HS-5 (cell line): ENCODE measurements at places on chromosomes 4 and X.

GRCh38 chr4:14254252-14254651 lies 626.7 kb upstream of the BOD1L1 start:
- DNase-seq, result no peak

- DNase-seq, result no peak
Measured at GRCh38 chr4:98958065-98958464, 29.1 kb upstream of the EIF4E start.

DNA sequence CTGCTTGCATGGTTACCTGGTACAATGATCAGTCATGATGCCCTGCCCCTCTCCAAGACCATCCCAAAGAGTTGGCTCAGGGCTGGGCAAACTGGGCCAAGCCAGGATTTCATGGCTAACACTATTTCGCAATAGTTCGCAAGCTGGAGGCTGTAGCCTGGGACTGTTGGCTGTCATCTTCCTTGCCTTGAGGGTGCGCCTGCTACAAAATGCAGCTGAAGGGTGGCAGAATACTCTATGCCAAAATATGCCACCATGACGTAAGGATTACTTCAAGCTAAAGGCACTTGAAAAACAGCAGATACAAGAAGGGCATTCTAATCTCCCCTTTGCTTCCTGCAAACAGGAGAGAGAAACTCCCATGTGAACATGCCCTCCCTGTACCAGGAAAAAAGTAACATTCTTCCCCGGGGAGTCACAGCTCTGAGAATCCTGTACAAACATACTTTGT lies 21.0 kb downstream of the SAT1 start:
- no peak for DNase-seq

DNA sequence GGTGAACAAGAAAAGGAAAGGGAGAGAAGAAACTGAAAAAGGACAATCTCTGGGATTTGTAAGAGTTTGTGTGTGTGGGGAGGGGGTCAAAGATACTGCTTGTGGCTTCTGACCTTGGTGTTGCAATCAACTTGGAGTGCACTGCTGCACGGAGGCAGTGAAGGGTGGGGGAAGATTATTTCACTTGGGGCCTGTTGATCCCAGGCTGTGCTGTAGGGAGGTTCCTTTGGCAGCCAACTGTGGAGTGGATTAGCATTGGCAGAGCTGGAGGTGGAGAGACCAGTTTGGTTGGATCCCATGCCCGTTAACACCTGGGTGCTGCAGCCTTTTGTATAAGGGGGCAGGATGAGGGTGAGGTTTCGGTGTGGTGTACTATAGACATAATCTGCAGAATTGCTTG lies 38.2 kb downstream of the AFF1 start:
- DNase-seq, result no peak

DNA sequence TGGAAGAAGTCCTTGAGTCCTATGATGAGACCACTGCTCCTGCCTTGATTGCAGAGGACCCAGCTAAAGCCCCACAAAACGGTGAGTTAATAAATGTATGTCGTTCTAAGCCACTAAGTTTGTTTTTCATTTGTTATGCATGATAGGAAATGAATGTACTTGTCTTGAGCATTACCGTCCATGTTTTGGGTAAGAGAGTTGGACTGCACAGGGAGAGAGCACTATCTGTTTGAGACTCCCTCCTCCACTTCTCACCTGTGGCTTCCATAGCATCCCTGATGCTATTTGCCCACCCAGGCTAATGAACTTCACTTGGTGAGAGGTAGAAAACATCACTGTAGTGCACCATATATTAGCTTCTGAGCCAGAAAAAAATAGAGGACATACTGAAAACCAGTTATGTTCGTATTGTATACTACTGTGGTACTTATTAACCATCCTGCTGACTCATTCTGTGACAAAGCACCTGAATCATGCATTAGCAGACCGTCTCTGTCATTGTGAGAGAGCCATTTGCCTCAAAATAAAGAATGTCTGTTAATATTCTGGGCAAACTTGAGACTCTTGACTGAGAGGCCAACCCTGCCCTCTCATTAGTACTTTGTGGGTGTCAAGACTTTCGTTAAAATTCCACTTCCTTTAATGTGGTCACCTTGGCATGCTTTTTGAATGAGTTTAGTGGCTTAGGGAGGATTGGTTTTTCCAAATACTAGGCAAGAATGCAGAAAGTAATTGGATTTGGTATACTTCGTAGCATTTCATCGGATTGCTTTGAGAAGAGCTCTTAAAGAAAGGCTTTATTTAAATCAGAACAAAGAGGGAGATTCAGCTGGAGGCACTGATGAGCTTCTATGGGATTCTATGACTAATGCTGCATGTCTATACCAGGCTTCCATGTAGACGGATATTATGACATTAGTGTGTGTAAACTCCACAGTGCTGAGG lies 99.3 kb upstream of the GRPR start:
- peak; percentile 31 for DNase-seq

GRCh38 chr4:89398146-89398545 lies 90.5 kb upstream of the GPRIN3 start:
- no peak for DNase-seq

GRCh38 chr4:133316909-133317308 lies 167.8 kb downstream of the PCDH10 start:
- no peak for DNase-seq

DNA sequence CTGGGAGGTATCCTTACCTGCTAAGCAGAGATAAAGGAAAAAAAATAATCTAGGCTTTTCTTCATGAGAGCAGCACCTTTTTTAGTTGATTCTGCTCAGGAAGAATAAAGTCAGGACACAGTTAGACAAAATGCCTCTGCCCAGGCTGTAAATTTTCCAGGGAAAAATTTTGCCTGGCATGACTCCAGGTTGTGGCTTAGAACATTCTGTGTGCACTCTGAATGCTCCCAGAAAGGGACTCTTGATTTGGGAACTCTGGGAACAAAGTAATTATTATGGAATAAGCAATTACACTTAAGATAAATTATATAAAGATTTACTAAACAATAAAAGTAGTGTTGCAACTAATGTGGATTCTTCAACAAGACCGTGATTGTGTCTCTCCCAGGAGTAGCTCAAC lies 826.2 kb upstream of the TENM3 start:
- DNase-seq, result no peak

DNA sequence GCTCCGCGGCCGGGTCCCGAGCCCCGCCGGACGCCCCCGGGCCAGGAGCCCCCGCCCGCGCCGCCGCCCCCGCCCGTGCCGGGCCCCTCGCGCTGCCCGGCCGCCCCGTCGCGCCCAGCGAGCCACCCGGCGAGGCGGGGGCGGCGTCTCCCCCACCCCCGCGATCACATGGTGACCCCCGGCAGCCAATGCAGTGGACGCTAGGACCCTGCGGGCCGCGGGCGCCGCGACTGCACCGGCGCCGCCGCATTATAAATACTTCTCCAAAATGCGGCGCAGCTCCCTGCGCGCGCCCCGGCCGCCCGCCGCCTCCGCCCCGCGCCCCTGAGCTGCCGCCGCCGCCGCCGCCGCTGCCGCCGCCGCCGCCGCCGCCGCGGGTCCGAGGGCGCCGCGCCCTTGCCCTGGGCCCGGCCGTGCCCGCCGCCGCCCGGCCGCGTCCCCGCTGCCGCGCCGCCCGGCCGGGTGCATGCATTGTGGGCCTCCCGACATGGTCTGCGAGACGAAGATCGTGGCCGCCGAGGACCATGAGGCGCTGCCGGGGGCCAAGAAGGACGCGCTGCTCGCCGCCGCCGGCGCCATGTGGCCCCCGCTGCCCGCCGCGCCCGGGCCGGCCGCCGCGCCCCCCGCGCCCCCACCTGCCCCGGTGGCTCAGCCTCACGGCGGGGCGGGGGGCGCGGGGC lies at the start of gene NAT8L:
TSS of gene NAT8L (plus strand) at position 282 of the 680 bp plus-strand sequence. CDS start at position 467, 185 bp downstream.
- no peak for DNase-seq

GRCh38 chr4:173357939-173358338 lies 12.8 kb upstream of the SAP30 start:
- DNase-seq, result no peak

DNA sequence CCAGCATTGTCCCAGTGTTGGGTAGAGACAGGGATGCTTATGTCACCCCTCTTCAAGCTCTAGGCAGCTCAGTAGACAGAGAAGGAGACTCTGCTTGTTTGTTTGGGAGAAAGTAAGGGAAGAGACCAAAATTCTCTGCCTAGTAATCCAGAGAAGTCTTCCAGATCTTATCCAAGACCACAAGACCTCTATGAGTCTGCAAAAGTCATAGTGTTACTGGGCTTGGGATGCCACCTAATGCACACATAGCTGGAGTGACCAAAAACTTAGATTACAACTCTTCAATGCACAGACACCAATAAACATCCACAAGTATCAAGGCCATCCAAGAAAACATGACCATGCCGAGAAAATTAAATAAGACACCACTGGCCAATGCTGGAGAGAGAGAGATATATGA lies 205.5 kb downstream of the UNC5C start:
- DNase-seq, result no peak

DNA sequence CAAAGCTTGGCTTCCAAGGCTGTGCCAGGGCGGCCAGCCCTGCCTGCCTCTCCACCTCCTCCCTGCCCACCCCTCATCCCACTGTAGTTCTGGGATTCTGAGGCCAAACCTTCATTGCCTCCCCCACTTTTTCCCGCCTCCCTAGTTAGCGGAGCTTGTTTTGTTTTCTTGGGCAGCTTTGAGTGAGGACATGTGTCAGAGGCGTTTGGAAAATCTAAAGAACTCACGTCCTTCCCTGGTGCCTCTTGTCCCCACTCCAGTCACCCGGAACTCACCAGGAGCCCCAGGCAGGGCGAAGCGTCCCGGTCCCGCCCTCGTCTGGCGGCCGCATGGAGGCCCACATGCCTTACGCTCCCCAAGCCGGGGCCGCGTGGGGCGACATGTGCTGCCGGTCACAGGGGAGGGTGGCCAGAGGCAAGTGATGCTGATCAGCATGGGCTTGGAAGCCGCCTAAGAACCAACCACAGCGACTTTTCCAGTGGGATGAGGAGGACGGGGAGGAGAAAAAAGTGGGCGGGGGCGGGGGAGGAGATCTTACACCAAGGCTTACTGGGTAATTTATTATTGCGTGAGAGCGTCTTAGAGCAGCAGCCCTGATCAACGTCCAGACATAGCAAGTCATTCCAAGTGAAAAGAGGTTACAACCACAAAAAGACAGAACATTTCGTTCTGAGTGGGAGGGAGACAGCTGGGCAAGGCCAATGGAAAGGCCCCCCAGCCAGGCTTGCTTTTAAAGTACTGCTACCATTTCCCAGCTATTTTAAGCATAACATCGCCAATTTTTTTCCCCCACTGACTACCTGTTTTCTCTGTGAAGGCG lies 48.5 kb downstream of the PRPS1 start:
- DNase-seq, result peak; percentile 48

DNA sequence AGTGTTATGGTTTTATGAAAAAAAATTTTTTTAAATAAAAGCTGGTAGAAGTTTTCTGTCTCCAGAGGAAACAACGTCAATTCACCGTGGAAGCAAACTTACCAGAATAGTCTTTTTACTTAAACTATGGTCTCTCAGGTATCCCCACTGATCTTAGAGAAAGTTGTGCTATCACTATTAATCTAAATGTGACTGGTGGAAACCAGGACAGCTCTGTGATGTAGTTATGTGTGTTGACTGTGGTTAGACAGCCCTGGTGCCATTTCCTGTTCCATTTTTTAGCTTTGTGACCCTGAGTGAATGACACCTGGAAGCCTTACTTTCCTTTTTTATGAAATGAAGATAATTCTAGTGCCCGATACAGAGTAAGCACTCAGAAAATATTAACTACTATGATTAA lies 111.8 kb upstream of the HUWE1 start:
- no peak for DNase-seq

- no peak for DNase-seq
Measured at GRCh38 chrX:6667048-6667768, 132.3 kb upstream of the VCX3A start.

GRCh38 chr4:182023469-182023868 lies 219.7 kb upstream of the TENM3 start:
- no peak for DNase-seq

DNA sequence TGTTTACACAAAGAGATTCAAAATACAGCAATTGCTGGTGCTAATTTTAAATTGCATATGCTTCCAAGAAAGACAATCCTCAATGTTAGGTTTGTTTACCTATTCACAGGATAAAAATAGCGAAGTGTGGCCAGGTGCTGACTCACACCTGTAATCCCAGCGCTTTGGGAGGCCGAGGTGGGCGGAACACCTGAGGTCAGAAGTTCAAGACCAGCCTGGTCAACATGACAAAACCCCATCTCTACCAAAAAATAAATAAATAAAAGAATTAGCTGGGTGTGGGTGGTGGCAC lies 77.7 kb downstream of the OPHN1 start:
- DNase-seq, result no peak

DNA sequence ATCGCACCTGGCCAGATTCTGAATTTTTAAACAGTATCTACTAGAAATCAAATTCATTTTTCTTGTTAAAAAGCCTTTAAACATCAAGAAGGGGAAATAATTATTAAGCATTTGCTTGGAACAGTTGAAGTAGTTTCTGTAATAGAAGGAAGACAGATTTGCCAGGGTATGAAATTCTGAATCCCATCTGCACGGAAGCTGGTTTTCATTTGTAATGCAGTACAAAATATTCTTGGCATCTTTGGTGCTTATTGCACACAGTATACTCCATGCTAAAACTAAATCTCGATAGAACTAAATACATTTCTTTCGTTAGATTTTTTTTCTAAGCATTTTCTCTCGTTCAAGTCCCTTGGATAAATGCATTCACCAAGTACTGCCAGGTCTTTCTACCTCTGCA lies 25.3 kb downstream of the TRIM2 start:
- no peak for DNase-seq

DNA sequence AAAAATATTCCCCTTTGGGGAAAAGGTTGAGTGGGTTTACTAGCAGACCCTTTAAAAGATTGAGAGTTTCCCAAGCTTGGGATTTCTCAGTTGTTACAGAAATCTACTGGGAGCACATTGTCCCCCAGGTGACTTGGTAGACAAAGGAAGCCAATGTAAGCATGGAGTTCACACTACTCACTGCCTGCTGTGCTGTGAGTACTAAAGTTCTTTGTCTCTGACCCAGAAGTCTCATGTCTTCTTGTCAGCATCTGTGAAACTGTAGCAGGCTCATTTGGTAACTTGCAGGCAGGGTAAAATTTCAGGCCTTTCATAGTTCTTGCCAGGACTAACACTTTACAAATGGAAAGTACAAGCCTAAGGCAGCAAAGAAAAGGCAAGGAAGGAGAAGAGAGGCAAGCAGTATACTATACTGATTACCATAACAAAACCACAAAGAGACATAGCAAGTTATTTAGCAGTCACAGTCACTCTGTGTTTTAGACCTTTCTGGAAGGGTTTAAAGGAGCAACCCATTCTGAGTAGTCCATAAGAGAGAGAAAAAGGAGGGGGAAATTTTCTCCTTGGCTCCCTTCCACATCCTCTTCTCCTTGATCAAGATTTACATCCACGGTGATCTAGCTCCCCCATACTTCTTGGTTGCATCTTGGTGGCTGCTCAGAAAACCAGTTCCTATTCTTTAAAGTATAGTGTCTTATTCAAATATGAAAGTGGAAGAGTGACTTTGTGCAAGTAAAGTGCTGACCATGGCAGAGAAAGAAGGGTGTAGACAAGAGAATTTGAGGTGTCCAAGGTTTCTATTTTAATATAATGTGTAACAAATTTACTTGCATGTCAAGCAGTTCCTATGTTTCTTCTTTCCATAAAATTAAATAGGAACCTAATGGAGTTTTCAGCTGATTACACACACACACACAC lies 160.0 kb upstream of the PDE5A start:
- no peak for DNase-seq

GRCh38 chr4:55634417-55635128 lies 1.5 kb downstream of the NMU start:
- DNase-seq, result no peak
